ENCODE measurements at places on chromosomes 3 and 15.
A peak's percentile ranks its signal among the peaks of the same experiment; 100 is the strongest.

GRCh38 chr15:58357529-58358476, 74.0 kb upstream of the LIPC start:
- DNase-seq = peak; percentile 22

GRCh38 chr15:81555346-81555745, 181.3 kb upstream of the TMC3 start:
- DNase-seq = no peak

DNA sequence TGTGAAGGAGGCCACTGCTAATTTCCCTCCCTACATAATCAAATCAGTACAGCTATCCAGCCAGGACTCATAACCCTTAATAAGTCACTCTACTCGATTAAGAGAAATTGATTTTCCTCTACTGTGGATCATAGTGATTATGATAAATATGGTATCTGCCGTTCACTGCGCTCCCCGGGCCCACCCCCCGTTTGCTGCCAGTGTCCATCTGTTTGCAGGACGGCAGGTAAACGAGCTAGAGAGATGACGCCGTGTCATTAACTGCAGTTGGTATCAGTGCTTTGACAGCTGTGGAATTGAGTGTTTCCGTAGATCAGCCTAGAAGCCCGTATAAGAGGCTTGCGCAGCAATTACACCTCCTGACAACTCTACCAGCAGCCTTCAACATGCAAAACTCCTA, 94.9 kb downstream of the ROBO2 start:
- no peak for DNase-seq

DNA sequence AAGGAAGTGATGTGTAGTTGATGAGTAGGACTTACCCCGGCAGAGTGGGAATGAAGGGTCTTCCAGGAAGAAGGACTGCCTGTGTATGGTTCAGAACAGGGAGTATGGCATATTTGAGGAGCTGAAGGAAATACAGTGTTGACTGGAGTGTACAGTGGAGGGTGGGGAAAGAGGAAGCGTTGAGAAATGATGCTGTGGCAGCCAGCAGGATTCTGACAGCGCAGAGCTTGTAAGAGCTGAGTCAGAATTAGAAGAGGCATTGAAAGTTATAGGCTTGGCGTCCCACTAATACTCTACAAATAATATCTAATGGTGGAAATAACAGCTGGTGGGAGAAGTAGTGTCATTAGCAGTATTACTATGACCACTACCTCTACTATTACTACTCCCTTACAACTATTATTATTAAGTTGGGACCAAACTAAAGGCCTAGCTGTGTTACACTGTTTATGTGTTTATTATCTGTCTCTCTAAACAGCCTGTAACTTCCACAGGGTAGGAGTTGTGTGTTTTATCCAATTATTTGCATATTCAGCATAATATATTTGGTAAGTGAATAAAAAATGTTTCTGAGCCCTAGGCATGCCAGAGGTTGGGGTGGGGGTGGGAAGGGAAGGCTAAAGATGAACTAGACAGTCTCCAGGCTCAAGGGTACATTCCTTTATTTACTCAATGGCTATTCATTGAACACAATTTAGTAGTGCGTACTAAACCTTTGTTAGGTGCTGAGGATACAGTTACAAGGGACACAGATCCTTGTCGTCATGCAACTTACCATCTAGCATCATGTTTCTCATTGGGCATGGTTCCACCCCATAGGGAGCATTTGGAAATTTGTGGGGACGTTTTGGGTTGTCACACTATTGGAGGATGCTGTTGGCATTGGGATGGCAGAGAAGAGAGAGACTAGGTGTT, 428.8 kb upstream of the ONECUT1 start:
- no peak for DNase-seq

- DNase-seq = no peak
These were observed 57.8 kb upstream of the ETV5 start for GRCh38 chr3:186166491-186167288.

- no peak for DNase-seq
These were observed 59.0 kb downstream of the FRMD4B start for GRCh38 chr3:69326855-69327300.

GRCh38 chr15:80471881-80472280, 67.7 kb downstream of the ARNT2 start:
- DNase-seq = no peak
